NCI-H446 (cell line): ENCODE measurements at places on chromosomes 6 and 20.

GRCh38 chr6:28794175-28795002 is 129.4 kb downstream of the TRIM27 start:
- DNase-seq = no peak

DNA sequence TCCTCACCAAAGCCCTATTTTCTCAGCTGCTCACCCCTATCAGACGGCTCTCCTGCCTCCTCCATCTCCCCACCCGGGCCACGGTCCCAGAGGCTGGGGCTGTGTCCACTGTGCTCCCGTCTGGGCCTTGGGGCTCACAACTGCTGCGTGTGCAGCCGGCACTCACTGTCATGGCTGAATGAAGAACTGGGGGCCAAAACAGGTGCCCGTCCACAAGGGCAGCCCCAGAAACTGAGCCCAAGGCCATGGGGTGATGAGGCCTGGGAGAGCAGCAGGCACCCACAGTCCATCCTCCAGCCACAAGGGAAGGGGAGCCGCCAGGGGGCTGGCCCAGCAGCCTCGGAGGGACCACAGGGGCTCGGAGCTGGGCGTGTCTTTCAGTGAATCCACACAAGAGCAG is 159.5 kb downstream of the DLL1 start:
- no peak for DNase-seq

- no peak for DNase-seq
These were observed 46.7 kb downstream of the MARCKS start for GRCh38 chr6:113903666-113904330.

- DNase-seq = no peak
These were observed 54.7 kb upstream of the SNRPB2 start for GRCh38 chr20:16675001-16675564.

DNA sequence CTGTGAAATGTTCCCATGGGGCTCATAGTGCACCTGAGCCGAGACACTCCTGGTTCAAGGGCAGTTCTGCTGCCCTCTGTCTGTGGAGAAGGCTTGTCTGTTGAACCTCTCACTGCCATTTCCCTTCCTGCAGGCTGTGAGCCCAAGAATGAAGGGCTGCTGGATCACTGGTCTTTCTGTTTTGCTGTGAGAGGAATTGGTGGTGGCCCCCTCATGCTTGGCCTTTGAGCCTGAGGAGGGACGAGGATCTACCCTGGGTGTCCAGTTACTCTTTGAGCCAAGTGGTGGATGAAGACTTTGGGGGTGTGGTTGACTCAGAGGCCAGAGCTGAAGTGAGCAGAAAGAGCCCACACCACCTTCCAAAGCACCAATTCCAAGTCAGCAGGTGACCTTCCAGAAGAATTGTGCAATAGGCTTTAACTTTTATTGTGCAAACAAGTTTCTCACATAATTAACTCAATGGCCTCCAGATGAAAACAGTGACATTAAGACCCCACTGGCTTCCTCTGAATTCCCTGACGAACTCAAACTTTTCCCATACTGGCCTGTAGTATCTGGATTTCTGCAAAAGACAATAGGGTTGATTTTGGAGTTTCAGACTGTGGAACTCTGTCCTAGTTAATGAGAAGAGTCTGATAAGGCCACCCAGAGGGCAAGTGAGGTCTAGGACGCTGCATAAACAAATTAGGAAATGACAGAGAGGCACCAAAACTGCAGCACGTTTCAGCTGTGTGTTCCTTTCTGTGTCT is 101.5 kb downstream of the PHACTR3 start:
- no peak for DNase-seq

DNA sequence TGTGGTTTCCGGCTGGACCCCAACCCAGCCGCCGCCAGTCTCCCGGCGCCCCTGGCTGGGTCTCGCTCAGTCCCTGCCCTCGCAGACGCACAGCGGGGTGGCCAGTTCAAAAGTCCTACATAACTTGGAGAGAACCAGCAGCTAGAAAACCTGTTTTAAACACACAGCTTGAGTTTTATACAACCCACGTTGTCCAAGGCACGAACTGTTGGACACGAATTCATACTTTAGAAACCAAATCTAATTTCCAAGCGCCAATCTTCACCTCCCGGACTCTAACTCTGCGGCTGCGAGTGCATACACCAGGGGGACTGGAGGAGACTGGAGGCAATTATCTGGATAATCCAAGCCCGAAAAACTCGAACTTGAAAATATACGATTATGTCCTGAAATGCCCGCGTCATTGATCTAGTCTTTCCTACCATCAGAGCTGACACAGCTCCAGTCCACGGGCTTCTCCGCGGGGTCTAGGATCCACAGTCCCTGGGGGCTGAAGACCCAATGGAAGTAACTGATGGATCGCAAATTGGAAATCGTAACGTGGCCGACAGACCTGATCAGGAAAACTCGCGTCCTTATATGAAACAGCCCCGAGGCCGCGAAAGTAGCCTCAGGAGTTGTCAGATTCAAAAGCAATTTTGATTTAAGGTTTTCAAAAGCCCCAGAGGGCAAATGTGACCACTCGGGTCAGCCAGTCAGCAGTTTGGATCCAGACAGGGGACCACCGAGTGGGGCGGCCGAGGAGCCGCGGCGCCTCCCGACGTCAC is 843 bp upstream of the HEY2 start:
- DNase-seq = no peak

DNA sequence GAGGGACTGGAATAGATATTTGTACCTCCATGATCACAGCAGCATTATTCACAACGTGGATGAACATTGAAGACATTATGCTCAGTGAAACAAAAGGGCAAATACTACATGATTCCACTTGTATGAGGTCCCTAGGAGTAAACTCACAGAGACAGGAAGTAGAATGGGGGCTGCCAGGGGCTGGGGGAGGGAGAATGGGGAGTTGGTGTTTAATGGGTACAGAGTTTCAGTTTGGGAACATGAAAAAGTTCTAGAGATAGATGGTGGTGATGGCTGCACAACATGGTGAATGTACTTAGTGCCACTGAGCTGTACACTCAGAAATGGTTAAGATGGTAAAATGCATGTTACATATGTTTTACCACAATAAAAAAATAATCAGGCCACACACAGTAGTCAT is 164.3 kb upstream of the RREB1 start:
- no peak for DNase-seq

DNA sequence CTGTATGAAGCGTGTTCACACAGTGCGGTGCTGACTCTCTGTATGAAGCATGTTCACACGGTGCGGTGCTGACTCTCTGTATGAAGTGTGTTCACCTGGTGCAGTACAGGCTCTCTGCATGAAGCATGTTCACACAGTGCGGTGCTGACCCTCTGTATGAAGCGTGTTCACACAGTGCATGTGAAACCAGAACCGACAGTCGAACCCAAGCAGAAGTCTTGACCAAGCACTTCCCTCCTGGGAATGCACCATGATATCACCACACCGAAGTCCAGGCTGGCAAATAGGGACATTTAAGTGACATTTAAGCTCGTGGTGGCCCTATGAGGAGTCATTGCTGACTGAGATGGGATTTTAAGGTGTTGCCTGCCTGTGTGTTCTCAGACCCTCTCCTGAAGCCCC is 11.3 kb upstream of the SERPINB1 start:
- no peak for DNase-seq

- DNase-seq = no peak
These were observed 206.0 kb downstream of the CDC5L start for GRCh38 chr6:44593539-44593944.

DNA sequence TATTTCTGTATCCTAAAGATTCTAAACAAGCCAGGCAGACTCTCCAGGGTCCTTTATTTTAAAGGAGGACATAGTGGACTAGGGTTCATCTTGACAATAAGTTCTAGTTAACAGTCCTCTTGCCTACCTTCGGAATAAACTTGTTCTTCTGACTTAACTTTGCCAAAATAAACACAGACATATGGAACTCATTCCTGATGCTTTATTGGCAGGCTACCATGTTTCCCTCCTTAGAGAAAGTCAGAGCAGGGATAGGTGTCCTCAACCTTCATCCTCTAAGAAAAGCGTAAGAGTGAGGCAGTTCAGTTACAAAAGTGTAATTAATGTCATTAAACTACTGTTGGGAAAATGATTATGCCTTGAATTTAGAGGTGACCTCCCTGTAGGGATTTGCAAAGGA is 46.9 kb upstream of the NRSN1 start:
- DNase-seq = peak; percentile 83

- no peak for DNase-seq
These were observed 114.8 kb upstream of the CST7 start for GRCh38 chr20:24834310-24834709.

DNA sequence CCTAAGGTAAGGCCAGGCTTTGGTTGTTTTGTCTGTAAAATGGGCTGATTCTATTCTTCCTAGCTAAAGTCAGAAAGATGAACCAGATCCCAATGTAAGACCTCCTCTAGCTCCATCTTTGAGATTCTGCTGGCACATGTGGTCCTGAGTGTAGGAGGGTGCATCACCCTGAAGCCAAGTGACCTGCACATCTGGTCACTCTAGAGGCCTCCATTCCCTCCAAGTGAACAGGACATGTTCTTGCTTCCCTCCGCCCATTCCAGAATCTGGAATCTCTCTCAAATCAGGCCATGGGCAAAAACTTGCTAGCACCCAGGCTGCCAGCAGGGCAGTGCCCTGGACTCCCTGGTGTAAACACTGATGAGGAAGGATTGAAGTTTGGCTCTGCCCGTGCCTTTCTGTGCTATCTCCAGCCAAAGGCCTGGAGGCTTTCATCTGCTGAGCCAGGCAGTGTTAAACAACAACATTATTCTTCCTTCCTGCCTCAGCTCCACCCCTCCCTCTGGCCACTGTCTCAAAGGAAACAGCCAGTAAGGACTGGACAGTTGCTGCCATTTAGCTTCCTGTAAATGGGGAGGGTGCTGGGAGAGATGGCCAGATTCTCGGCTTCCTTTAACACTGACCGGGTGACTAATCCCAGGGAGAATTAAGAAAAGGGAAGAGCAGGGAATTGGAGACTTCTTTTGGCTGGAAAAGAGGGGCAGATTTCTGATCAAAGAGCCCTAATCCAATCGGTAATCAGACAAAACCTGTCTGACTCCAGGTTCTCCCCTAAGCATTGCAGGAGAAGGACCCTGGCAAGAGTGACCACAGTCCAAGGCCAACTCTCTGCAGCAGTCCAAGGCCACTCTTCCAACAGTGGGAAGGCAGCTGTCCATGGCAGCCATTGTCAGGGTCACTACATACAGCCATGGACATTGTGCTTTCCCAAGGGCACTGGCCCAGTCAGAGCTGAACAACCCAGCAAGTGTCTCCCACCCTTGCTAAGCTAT is 19.5 kb upstream of the ADGRF1 start:
- no peak for DNase-seq

DNA sequence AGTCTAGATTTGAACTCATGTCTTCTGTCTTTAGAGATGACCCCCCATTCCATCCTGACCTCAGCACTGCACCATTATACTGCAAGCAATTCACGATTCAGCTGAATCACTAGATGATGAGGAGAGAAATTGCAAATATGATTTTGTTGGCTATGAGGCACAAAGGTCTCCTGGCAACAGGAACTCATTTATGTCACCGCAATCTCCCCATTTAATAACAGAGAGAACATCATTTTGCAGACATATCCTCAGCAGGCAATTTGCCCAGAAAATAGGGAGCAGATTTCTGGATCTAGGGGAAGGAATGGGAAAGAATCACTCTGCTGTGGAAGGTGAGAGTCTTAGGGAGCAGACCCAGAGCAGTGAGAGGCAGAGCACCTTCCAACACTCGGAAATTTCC is 303.0 kb downstream of the PAX1 start:
- no peak for DNase-seq

- DNase-seq = no peak
These were observed 672.9 kb upstream of the CITED2 start for GRCh38 chr6:140047321-140047720.

DNA sequence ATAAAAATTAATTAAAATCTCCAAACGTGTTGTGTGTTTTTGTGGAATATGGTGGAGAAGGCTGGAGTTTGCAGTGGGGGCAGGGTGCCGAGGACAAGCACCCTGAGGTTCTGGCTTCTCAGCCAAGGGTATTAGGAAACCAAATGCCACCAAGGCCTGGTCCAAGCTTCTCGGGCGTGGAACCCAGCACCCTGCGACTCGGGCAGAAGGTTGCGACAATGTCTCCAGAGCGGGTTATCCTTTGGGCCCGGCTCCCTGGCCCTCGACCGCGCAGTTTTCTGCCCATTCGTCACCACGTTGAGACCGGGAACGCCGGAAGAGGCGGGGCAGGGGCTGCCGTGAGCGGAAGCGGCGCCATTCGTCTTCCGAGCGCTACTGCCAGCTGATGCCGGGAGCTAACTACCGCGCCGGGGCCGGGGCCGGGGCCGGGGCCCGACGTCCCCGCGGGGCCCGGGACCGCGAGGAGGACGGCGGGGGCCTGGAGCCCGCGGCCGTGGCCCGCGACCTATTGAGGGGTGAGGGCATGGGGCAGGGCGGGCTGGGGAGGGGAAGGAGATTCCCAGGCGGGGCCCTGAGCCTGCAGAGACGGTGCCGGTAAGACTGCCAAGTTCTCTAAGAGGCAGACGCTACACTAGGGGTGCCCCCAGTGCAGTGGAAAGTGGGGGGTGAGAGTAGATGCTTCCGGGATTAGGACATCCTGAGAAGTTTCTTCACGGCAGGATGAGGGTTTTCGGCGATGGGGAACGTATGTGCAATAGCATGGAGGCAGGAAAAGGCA is at the start of gene RRP36:
Gene RRP36, plus strand, starts transcription at position 354 of the 778 bp plus-strand sequence. Its CDS starts 32 bp downstream, at position 386.
- peak; percentile 40 for DNase-seq

- DNase-seq = no peak
These were observed 316.9 kb upstream of the PRDM1 start for GRCh38 chr6:105769197-105769596.

DNA sequence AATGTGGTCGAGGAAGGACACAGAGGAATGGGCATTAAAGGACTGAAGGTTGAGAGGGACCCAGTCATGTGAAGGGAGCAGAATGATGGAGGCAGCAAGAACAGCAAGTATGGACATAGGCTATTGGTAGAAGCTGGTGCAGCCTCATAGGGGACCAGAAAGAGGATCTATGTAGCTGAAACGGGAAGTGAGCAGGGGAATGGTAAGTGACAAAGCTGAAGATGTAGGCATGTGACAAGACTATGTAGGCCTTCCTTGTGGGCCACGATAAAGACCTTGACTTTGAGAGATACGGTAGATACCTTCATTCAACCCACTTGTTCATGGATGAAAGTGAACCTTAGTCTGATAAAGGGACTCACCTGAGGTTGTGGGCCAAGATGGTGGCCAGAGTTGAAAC is 3.5 kb downstream of the CTNNBL1 start:
- DNase-seq = no peak

GRCh38 chr20:297925-298775 is 780 bp downstream of the ZCCHC3 start:
- DNase-seq = peak; percentile 49
